ENCODE measurements at places on chromosomes 7 and 10.

DNA sequence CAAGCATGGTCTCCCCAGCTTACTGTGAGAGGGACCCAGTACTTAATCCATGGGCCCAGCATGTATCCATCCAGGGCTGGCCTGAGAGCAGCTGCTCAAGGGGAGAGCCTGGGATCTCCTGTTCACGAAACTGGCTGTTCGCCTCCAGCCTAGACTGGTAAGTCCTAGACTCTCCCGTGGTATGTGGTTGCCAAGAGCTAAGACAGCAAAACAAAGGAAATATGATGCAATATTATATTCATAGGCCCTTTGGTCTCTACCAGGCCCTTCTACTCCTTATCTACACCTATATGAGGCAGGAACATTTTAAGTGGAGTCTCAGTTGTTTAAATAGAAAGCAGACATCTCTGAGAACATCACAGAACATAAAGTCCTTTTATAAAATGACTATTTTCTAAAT is 28.9 kb upstream of the STK17A start:
- DNase-seq, result no peak

- no peak for DNase-seq
These were observed 63.8 kb upstream of the SMNDC1 start for GRCh38 chr10:110368556-110368955.

DNA sequence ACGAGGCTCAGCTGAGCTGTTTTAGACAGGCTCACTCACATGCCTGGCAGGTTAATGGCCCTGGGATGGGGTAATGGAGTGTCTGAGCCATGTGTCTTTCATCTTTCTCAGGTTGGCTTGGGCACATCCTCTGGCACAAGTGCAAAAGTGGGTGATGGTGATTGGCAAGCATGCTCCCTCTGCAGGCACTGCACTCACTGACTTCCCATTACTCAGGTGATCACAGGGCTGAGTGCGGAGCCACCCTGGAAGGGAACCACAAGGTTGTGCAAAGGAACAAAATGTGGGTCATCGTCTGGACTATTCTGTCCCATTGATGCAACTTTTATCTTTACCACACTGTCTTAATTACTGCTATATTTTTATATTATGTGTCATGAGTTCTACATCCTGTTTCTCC is 244.1 kb upstream of the AKR1E2 start:
- DNase-seq, result no peak

- no peak for DNase-seq
These were observed 2.8 kb downstream of the ZNF248 start for GRCh38 chr10:37854626-37855025.

DNA sequence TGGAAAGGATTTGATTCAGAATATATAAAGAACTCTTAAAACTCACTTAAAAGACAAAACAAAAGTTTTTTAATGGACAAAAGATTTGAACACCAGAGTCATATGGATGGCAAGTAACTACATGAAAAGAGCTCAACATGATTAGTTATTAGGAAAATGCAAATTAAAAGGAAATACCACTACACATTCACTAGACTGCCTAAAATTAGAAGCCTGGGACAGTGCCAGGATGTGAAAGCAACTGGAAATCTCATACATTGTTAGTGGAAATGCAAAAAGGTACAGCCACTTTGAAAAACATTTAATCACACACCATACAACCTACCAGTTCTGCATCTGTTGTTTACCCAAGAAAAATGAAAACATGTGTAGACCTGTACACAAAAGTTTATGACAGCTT is 48.8 kb downstream of the RALA start:
- DNase-seq, result no peak

DNA sequence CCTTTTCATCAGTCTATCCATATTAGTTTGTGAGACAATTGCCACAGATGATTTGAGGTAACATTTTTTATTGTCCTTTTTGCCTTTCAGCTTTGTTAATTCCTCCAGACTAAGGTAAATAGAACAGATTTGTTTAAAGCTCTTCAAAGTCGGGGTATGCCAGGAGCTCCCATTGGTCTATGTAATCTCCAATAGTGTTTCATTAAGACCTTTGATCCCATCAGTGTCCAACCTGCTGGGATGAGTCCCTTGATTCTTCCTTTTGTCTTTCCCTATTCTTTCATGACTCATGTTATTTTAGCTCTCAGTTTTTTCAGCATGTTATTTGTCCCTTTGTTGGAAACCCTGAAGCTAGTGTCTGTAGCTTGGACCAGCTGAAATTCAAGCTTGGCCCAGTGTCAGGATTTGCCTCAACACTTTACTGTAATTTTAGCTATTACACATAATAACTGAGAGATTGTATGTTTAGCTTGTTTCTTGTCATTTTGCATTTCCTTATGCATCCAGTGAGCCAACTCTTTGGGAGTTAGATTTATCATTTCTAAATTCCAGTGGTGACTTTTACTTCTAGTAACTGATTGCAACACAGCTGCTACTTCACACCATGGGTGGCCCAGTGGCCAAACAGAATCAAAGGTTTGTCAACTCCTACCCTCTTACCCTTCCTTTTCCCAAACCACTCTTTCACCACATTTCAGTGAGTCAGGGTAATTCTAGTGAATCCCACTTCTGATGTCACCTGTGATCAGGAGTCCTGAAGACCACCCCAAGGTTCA is 15.3 kb downstream of the AGBL3 start:
- DNase-seq, result no peak

- no peak for DNase-seq
These were observed 280.1 kb downstream of the TCF7L2 start for GRCh38 chr10:113230011-113230610.

GRCh38 chr10:132913559-132914115 is 28.7 kb downstream of the CFAP46 start:
- no peak for DNase-seq

Measured in CD4-positive, alpha-beta T cell treated with Interleukin-15 for 4 hours (primary cell).